ENCODE measurements at places on chromosomes 6 and 20.

DNA sequence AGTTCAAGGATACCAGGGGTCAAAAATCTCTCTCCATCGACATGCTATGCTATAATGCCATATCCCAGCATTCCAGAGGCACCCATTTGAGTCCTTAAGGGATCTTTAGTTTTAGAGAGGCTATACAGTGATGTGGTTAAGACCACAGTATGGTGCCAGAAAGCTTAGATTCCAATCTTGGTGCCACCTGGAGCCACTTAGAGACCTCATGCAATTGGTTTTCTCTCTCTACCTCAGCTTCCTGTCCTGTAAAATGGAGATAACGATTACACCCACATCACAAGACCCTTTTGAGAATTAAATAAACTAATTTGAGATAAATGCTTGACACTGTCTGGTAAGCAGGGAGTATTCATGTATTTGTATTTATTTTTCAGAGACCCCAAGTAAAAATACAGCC, 39.0 kb downstream of the PLAGL1 start:
- H3K27me3 ChIP-seq: peaks cover 3% of the 10 kb centered on the region
- H3K36me3 ChIP-seq: no peaks in the 10 kb centered on the region
- H3K27ac ChIP-seq: no peak overlapping the region
- DNase-seq: no peak
- no peaks in the 10 kb centered on the region for H3K4me1 ChIP-seq

GRCh38 chr20:22569353-22569752, 15.0 kb downstream of the FOXA2 start:
- no peak for DNase-seq
- H3K27ac ChIP-seq: no peak overlapping the region
- no peak overlapping the region for H3K4me3 ChIP-seq
- no peaks in the 10 kb centered on the region for H3K36me3 ChIP-seq
- no peaks in the 10 kb centered on the region for H3K4me1 ChIP-seq

DNA sequence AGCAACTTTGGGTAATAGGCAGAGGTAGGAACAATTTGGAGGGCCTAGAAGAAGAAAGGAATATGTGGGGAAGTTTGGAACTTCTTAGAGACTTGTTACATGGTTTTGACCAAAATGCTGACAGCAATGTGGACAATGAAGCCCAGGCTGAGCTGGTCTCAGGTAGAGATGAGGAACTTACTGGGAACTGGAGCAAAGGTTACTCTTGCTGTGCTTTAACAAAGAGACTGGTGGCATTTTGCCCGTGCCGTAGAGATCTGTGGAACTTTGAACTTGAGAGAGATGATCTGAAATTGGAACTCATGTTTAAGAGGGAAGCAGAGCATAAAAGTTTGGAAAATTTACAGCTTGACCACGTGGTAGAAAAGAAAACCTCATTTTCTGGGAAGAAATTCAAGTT, 28.3 kb upstream of the TMEM200A start:
- H3K36me3 ChIP-seq: no peaks in the 10 kb centered on the region
- H3K4me1 ChIP-seq: no peaks in the 10 kb centered on the region
- no peaks in the 10 kb centered on the region for H3K27me3 ChIP-seq

DNA sequence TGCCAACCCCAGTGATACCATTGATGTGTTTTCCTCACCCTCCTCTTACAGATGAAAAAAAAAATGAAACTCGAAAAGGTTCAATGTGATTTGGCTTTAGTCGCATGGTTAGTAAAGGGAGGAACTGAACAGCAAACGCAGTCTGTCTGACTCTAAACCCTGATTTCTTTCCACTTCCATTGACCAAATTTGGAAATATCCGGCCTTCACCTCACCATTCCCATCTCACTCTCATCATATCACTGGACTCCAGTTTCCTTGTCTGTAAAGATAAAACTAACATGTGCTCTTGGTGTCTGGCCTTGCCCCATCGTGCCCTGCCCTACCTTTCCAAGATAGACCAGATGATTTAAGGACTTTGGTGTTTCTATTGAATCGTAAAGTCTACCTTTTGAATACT, 48.7 kb upstream of the ADGRF1 start:
- no peaks in the 10 kb centered on the region for H3K4me1 ChIP-seq
- no peak overlapping the region for H3K27ac ChIP-seq
- H3K36me3 ChIP-seq: no peaks in the 10 kb centered on the region
- no peak overlapping the region for H3K4me3 ChIP-seq
- no peak for DNase-seq

- H3K4me3 ChIP-seq: no peak overlapping the region
- H3K27me3 ChIP-seq: no peaks in the 10 kb centered on the region
- no peak for DNase-seq
- H3K27ac ChIP-seq: no peak overlapping the region
Measured at GRCh38 chr20:32149566-32150170, 40.2 kb downstream of the TM9SF4 start.

GRCh38 chr6:140970485-140970884, 1162.2 kb upstream of the GJE1 start:
- H3K4me3 ChIP-seq: no peak overlapping the region
- no peaks in the 10 kb centered on the region for H3K4me1 ChIP-seq
- H3K36me3 ChIP-seq: no peaks in the 10 kb centered on the region

- H3K36me3 ChIP-seq: no peaks in the 10 kb centered on the region
- DNase-seq: no peak
- H3K27ac ChIP-seq: no peak overlapping the region
- no peaks in the 10 kb centered on the region for H3K27me3 ChIP-seq
- H3K4me3 ChIP-seq: no peak overlapping the region
Measured at GRCh38 chr6:141744194-141744925, 388.4 kb upstream of the GJE1 start.

GRCh38 chr20:13344671-13345070, 123.6 kb downstream of the ISM1 start:
- H3K4me1 ChIP-seq: no peaks in the 10 kb centered on the region
- no peak for DNase-seq
- H3K27ac ChIP-seq: no peak overlapping the region
- no peaks in the 10 kb centered on the region for H3K27me3 ChIP-seq

GRCh38 chr20:50533061-50533460, 22.9 kb downstream of the PTPN1 start:
- peak overlapping the region; percentile 10 for H3K27ac ChIP-seq
- H3K4me1 ChIP-seq: peaks cover 46% of the 10 kb centered on the region
- no peak overlapping the region for H3K4me3 ChIP-seq
- no peaks in the 10 kb centered on the region for H3K36me3 ChIP-seq

GRCh38 chr20:16771213-16771612, 23.1 kb downstream of the OTOR start:
- no peak overlapping the region for H3K27ac ChIP-seq
- H3K4me3 ChIP-seq: no peak overlapping the region

DNA sequence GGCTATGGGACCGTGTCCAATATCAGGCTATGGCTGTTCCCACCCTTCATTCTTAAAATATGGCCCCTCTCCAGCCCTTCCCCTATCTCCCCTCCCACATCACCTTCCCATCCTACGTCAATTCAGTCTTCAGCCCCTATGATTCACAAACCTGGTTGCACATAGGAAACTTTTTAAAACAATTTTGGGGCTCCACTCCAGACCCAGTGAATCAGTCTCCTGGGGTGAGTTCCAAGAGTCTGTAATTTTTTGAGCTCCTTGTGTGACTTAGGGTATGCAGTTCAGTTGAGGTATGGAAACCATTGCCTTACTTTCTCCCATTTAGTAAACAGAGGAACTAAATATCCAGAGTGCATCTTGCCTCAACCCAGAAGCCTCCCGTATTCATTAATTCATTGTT, 5.5 kb downstream of the HNF4A start:
- H3K27me3 ChIP-seq: peaks cover 6% of the 10 kb centered on the region
- no peak overlapping the region for H3K27ac ChIP-seq
- no peak for DNase-seq
- no peaks in the 10 kb centered on the region for H3K36me3 ChIP-seq
- H3K4me3 ChIP-seq: no peak overlapping the region

DNA sequence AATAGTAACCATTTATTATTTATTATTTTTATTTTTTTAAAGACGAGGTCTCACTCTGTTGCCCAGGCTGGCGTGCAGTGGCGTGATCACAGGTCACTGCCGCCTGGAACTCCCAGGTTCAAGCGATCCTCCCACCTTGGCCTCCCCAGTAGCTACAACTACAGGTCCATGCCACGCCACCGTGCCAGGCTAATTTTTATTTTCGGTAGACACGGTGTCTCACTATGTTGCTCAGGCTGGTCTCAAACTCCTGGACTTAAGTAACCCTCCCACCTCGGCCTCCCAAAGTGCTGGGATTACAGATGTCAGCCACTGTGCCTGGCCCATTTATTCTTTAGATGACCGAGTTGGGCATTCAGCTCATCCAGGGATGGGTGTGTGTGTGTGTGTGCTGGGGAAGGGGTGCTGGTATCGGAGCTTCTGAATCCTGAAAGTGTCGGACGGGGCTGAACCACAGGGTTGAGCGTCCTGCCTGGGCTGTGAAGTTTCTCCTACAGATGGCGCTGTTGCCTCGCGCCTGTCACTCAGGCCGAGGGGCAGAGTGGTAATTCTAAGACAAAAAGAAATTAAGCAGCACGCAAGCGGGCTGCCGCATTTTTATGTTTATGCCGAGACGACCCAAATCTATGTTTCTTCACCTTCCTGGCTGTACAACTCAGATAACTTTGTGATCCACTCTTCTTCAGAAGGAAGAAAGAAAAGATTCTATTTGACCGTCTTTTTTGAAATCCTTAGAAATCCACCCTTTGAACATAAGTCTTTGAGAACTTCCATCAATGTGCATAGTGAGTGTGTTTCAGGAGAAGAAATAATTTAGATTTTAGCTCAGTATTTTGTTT, 252.8 kb downstream of the CDH26 start:
- no peaks in the 10 kb centered on the region for H3K27me3 ChIP-seq
- no peak overlapping the region for H3K27ac ChIP-seq
- H3K36me3 ChIP-seq: no peaks in the 10 kb centered on the region
- H3K4me1 ChIP-seq: no peaks in the 10 kb centered on the region
- DNase-seq: peak; percentile 60

DNA sequence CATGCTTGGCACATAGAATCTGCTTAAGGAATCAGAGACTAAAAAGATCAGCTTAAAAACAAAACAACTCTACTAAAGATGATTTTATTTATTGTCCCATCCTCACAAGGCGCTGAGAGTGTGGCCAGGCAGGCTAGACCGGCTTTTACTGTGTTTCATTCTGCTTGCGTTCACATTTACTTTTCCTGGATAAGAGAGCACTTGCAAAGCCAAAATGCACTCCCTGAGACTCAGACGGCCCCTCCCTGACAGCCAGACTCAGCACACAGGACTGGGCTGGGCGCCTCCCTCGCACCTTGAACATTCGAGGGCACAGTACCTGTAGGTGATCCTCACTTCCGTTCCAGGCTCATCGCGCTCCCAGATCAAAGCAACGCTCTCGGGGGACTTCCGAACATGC, 10.2 kb downstream of the ACSS1 start:
- no peaks in the 10 kb centered on the region for H3K4me1 ChIP-seq
- no peaks in the 10 kb centered on the region for H3K27me3 ChIP-seq
- no peak overlapping the region for H3K4me3 ChIP-seq
- H3K27ac ChIP-seq: no peak overlapping the region
- no peaks in the 10 kb centered on the region for H3K36me3 ChIP-seq

GRCh38 chr6:14699803-14700601, 545.9 kb upstream of the JARID2 start:
- no peaks in the 10 kb centered on the region for H3K36me3 ChIP-seq
- no peak for DNase-seq
- H3K27me3 ChIP-seq: no peaks in the 10 kb centered on the region
- H3K4me1 ChIP-seq: no peaks in the 10 kb centered on the region
- no peak overlapping the region for H3K27ac ChIP-seq

GRCh38 chr6:82891076-82891475, 174.6 kb downstream of the UBE3D start:
- no peak overlapping the region for H3K27ac ChIP-seq
- H3K4me1 ChIP-seq: no peaks in the 10 kb centered on the region
- no peak for DNase-seq
- H3K36me3 ChIP-seq: no peaks in the 10 kb centered on the region

- no peak overlapping the region for H3K27ac ChIP-seq
- no peak overlapping the region for H3K4me3 ChIP-seq
- no peaks in the 10 kb centered on the region for H3K36me3 ChIP-seq
- DNase-seq: no peak
- no peaks in the 10 kb centered on the region for H3K4me1 ChIP-seq
Measured at GRCh38 chr6:166417285-166417691, 34.5 kb upstream of the MPC1 start.

DNA sequence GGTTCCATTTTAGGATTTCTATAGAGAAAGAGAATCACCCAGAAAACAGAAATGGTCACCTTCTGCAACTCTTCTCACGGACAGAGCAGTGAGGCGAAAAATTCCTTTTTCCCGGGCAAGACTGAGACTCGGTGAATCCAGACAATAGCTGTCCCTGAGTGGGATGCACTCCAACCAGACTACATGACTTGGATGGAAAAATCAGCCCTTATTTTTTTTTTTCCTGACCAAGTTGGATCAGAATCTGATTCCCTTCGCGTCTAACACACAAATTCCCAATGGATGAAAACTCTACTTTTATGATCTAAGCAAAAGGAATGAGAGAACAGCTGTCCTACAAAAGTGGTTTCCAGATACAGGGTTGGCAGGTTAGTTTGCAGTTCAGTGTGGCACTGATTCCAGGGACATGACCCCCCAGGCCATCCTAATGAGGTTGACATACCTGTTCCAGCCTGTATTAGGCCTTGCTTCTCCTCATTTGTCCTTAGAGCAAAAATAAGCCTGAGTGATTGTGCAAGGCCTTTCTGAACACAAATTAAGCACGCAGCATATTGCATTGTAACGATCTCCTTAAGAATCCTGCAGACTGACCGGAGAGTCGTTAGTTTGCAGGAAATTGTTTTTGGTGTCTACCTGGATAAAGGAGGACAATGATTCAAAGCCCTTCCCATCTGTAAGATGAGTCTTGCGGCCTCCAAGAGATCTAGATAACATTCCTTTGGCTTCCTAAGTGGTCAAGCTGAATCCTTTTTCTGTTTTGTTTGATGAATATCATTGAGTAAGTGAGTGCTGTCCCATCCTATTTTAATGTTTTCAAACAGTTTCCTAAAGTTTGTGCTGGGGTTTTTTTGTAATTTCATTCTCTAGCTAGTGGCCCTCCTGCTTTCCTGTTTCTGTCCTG, 1.5 kb upstream of the NEDD9 start:
- no peaks in the 10 kb centered on the region for H3K27me3 ChIP-seq
- peaks cover 23% of the 10 kb centered on the region for H3K4me1 ChIP-seq
- DNase-seq: no peak

DNA sequence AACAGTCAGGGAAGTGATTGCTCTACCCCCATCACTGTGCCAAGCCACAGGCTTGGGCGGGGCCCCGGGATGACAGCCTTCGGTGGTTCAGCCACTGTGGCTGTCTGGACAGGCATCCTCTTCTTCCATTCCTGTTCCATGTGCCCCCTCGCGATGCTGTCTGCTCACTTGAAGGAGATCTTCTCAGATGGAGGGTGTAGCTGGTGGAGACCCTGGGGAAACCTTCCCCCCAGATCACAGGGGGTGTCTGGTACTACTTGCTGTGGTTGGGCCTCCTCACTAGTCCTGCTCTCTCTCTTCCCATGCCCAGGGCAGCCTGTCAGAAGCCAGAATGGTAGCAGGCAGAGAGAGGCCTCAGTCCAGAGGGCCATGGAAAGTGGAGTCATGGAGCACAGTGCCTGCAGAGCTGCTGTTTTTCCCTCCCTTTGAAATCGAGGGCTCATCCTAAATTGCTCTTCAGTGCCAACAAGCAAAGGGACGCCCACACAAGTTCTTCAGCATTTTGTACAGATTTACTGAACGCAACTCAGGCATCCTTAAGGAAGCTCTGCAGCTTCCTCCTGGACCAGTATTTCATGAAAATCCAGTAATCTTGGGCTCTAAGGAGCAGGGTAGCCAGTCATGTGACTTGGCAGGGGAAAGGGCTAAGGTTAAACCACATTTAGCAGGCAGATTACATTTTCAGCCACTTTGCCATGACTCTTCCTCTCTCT, 326.6 kb downstream of the ZFAND3 start:
- no peak overlapping the region for H3K27ac ChIP-seq
- no peaks in the 10 kb centered on the region for H3K36me3 ChIP-seq
- DNase-seq: no peak
- H3K4me1 ChIP-seq: peaks cover 20% of the 10 kb centered on the region
- no peak overlapping the region for H3K4me3 ChIP-seq

All from A673 (cell line).